ENCODE measurements at places on chromosomes 16 and 17. TPM values are rescaled to one million over a fixed set of nuclear protein-coding genes. Genes with fewer than 3 reads are reported as not detected.
A peak's percentile ranks its signal among the peaks of the same experiment; 100 is the strongest.

TAT gene
- total RNA-seq: 0.49 TPM

SNX20 gene
- 0.10 TPM for total RNA-seq

NAGS gene
- 2.7 TPM for total RNA-seq

DNA sequence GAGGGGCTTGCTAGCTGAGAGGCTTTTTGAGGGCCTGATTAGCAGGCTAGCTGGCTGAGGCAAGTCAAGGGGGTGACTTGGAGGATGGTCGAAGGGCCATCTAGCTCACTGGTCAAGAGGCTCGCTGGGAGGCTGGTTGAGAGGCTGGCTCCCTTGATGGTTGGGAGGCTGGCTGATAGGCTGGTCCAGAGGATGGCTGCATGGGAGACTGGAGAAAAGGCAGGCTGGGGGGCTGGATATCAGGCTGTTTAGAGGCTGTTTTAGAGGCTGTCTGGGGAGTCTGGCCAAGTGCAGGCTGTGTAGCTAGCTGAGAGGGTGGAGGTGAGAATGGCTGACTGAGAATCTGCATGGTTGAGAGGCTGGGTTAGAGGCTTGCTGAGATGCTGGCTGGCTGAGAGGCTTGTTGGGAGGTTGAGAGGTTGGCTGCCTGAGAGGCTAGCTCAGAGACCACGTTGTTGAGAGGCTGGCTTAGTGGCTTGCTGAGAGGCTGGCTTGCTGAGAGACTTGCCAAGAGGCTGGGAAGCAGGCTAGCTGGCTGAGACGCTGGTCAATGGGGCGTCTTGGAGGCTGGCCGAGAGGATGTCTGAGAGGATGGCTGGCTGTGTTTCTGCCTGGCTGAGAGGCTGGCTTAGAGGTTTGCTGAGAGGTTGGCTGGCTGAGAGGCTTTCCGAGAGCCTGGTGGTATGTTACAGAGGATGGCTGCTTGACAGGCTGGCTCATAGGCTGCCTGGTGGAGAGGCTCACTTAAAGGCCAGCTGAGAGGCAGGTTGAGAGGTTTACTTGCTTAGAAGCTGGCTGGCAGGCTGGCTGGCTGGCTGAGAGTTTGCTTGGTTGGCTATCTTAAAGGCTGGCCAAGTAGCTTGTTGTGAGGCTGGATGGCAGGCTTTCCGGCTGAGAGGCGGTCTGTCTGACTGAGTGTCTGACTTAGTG lies 36.6 kb upstream of the ACSM2B start:
- DNase-seq: no peak

DNA sequence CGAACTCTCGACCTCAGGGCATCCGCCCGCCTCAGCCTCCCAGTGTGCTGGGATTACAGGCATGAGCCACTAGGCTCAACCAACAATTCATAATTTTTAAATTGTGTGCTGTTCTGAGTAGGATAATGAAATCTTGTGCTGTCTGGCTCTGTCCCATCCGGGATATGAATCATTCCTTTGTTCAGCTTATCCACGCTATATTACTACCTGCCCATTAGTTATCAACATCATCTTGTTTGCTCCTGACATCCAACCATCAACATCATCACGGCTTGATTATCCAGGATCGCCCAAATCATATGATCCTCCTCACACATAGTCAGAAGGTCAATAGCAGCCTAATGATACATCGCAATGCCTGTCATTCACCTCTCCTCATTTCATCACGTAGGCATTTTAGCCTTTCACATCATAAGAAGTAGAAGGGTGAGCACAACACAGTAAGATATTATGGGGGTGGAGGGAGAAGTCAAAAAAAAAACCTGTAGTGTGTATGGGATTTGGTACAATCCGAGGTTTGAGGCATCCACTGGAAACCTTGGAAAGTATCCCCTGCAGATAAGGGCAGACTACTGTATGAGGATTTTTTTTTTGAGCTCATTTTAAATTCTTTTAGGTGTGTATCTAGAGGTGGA lies 77.0 kb upstream of the SIAH1 start:
- DNase-seq: peak; percentile 84

DNA sequence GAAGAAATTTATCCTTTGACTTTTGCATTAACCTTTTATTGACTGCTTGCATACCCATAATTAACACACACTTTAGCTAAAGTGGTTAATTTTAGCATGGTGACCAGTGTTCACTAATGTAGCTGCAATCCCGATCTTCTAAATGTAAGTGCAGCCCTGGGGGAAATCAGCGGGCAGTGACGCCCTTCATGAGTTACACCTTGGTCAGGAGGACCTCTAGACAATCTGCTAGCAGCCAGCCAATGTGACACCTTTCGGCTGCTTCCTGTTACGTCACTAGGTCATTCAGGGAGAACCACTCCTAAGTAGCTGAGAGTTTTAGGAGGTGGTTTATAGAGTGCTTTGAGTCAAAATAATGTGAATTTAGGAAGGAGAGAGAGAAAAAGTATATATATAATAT lies 180.5 kb downstream of the IRX3 start:
- no peak for DNase-seq

Data from Panc1 (cell line).